ENCODE measurements at places on chromosomes 3 and 15.

- H3K27ac ChIP-seq, result no peak overlapping the region
- no peaks in the 10 kb centered on the region for H3K27me3 ChIP-seq
- H3K4me1 ChIP-seq, result peaks cover 4% of the 10 kb centered on the region
- DNase-seq, result no peak
- no peak overlapping the region for H3K4me3 ChIP-seq
- peaks cover 28% of the 10 kb centered on the region for H3K36me3 ChIP-seq
These were observed 107.2 kb downstream of the PGPEP1L start for GRCh38 chr15:98900356-98900755.

- H3K4me1 ChIP-seq, result no peaks in the 10 kb centered on the region
- H3K27ac ChIP-seq, result peak overlapping the region; percentile 1
- H3K27me3 ChIP-seq, result no peaks in the 10 kb centered on the region
- H3K36me3 ChIP-seq, result peaks cover 24% of the 10 kb centered on the region
These were observed 31.9 kb downstream of the RAD18 start for GRCh38 chr3:8931342-8931741.

DNA sequence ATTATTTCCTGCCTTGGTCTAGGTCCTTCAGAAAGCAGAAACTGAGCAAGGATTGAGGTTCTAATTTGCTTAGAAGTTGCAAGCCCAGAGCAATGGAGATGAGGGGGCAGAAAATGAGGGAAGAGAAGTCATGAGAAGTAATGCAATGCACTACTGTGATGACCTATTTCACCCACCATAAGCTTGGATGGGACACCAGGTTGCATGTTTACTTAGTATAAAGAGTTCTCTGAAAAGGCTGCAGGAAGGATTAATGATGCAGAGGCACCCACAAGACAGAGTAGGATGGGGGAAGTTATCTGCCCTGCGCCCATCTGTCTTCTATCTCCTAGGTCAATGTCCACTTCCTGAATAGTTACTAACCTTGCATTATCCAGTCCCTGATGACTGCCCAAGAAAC, 84.8 kb upstream of the SNRK start:
- H3K4me1 ChIP-seq, result no peaks in the 10 kb centered on the region
- H3K27ac ChIP-seq, result no peak overlapping the region
- peaks cover 5% of the 10 kb centered on the region for H3K36me3 ChIP-seq
- H3K4me3 ChIP-seq, result no peak overlapping the region
- DNase-seq, result no peak

DNA sequence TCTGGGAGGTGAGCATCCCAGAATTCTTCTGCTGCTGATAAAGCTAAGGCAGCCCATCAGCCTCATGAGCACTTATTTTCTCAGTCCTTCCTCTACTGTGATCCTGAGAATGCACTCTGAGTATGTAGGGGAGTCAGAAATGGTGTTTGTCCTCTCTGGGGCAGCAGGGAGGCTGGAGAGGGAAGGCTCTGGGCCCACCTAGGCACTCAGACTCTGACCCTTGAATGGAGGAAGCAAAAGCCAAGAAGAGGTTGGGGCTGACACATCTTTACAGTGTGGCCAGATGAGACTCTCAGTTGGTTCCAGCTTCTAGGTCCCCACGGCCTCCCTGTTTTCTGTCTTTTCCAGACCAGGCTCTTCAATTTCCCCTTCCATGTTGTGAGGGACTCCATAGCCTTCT, 36.1 kb upstream of the BLM start:
- no peak overlapping the region for H3K27ac ChIP-seq
- H3K4me3 ChIP-seq, result no peak overlapping the region
- peaks cover 6% of the 10 kb centered on the region for H3K27me3 ChIP-seq

DNA sequence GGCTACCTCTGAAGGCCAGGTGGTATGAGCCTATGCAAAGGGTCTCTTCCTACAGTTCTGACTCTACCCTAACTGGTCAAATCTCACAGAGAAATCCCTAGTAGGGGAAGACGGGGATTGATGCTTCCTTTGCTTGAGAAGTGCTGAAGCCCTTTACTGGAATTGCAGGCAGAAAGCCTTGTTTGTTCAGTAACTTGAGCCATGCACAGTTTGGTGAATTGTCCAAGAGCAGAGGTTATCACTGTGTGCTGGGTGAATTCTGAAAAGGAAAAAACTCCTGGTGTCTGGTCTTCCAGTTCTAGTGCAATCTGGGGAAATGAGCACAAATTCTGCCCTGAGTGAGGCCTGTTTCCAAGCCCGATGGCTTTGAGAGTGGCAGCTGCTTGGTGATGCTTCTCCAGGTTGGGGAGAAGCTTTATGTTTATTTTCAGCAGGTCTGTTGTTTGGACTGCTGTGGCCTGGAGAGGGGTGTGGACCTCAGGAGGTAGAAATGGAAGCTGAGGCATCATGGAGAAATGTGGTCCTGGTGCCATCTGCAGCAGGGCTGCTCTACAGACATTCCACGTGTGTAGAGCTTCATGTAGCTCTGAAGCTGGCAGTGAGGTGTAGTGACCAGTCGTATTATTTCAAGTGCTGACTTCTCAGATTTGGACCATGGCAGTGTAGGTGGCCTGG, 60.9 kb downstream of the ARNT2 start:
- H3K4me3 ChIP-seq, result no peak overlapping the region
- H3K4me1 ChIP-seq, result peaks cover 7% of the 10 kb centered on the region
- H3K27ac ChIP-seq, result no peak overlapping the region

GRCh38 chr15:57079446-57079845, 161.0 kb downstream of the TCF12 start:
- peaks cover 30% of the 10 kb centered on the region for H3K4me1 ChIP-seq
- peak overlapping the region; percentile 53 for H3K27ac ChIP-seq
- DNase-seq, result no peak
- no peaks in the 10 kb centered on the region for H3K27me3 ChIP-seq
- no peak overlapping the region for H3K4me3 ChIP-seq

- no peak for DNase-seq
- no peak overlapping the region for H3K4me3 ChIP-seq
- H3K27me3 ChIP-seq, result no peaks in the 10 kb centered on the region
- H3K27ac ChIP-seq, result peak overlapping the region; percentile 68
These were observed 11.0 kb downstream of the PLCB2 start for GRCh38 chr15:40296561-40297230.

Measured in stimulated activated naive B cell treated with anti-CD40 and anti-IgM and Interleukin-4, amounts not matched to agents 10 μg/mL and 1 μg/mL and 100 μg/mL, for 72 hours (primary cell).